ENCODE measurements at places on chromosomes 2 and 18. TPM values are rescaled to one million over a fixed set of nuclear protein-coding genes. Genes with fewer than 3 reads are reported as not detected.

DNA sequence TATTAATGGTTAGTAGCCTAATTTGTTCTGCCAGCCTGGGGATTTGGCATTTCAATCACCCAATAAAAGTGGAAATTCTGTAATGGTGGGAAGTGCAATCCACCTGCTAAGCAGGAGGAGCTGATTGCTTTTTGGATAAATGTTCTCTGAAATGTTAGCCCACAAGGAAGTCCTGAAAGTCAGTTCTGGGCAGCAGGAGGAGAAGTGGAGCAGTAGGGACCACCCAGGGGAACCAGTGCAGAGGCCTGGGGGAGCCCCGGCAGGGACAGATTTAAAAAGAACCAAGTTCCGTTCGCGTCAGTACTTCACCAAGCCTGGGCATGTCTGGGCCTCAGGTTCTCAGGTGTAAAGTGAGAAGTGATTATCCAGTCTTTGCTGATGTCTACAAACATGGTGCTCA is 248.5 kb upstream of the RAB6C start:
- no peak for DNase-seq

DNA sequence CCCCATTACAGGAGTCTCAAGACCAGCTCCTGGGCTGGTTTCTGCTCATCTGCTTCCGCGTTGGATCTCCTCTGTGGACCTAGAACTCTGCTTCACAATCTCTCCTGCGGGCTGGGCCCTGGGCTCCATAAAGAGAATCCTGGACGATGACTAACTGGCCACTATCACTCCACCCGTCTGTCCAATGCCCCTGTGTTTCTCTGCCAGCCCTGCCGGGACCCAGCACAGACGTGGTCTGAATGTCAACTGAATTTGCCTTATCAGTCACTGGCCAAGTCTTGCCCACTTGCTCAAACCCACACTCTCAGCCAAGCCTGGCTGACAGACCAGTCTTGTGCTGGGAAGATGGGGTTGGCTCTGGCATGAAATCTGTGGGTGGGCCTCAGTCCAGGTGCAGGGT is 17.4 kb downstream of the KIF3C start:
- no peak for DNase-seq

The GPR75 gene
- 3.9 TPM for total RNA-seq

The GKN2 gene
- not detected for total RNA-seq

The LMAN1 gene
- 78.2 TPM for total RNA-seq
